ENCODE measurements at places on chromosomes 12 and 14.

DNA sequence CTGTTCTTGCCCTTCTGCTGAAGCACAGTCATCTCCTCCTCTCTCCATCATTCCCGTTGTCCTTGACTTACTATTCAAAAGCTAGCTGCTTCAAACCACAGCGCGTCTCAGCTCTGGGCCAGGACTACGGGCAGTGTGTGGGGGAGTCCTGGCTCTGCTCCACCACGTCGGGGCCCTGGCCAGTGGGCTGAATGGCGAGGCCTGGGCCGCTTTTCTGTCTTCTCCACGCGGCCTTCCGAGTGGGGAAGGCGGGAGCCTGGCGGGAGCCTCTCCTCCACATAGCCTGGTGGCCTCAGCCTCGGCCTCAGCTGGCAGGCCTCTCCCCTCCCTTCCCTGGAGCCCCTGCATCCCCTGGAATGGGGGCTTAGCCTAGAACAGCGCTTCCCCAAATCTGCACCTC lies 16.5 kb downstream of the ANKRD9 start:
- DNase-seq: no peak

- DNase-seq: no peak
Measured at GRCh38 chr12:11787933-11788849, 138.7 kb downstream of the ETV6 start.

DNA sequence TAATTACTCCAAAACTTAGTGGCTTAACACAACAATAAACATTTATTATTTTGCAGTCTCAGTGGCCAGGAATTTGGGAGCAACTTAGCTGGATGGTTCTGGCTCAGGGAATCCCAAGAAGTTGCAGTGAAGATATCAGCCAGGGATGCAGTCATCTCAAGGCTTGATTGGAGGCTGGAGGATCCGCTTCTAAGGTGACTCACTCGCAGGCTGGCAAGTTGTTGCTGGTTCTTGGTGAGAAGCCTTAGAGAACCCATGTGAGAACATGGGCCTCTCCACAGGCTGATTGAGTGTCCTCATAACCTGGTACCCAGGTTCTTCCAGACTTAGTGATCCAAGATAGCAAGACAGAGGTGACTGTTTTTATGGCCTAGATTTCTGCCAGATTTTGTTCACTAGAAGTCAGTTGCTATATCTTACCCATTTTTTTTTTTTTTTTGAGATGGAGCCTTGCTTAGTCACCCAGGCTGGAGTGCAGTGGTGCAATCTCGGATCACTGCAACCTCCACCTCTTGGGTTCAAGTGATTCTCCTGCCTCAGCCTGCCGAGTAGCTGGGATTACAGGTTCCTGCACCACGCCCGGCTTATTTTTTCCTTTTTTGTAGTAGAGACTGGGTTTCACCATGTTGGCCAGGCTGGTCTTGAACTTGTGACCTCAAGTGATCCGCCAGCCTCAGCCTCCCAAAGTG lies 32.5 kb downstream of the BRMS1L start:
- no peak for DNase-seq

DNA sequence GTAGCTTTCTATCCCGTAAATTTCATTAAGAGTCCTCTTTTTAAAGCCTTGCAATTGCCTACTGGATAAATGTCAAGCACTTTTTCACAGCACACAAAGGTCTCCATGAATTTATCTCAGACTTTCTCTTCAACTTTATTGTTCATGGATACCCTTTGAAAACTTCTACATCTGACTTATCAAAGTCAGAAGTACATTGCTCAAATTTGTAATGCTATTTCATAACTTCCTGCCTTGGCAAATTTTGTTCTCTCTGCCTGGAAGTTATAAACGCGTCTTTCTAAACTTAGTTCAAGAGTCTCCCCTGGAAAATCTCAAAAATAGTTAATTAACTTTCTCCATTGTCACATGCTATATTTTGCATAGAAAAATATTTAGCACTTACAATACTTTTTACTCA lies 55.9 kb upstream of the RERGL start:
- DNase-seq: no peak

DNA sequence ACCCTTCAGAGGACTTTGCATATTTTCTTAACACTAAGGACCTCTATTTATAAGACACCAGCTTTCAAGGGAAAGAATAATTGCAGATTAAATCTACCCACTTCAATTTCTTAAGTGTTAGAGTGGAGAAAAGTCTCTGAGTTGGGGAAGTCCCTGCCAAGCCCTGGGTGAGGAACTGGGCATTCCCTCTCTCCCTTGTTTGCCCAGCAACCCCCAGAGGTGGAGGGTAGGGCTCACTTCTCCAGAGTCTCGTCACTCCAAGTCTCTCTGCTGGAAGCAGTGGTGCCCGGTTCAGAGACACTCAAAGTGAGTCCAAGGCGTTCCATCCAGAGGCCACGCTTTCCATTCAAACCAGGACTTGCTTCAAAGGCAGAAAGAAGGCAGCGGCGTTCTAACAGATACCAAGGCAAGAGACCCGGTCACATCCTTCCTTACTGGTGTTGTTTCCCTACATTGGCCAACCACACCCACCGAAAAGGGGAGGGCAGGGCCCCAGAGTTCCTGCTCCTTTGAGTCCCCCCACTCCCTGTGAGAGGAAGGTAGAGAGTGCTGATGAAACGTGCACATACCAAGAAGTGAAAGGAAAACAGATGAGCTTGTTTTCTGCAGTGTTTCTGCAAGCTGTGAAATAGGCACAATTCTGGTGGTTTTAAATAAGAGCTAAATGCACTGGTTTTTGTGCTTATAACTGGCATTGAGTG lies 6.1 kb upstream of the BDKRB2 start:
- DNase-seq: no peak

GRCh38 chr12:120183211-120183631 lies 11.3 kb downstream of the GCN1 start:
- DNase-seq: no peak

DNA sequence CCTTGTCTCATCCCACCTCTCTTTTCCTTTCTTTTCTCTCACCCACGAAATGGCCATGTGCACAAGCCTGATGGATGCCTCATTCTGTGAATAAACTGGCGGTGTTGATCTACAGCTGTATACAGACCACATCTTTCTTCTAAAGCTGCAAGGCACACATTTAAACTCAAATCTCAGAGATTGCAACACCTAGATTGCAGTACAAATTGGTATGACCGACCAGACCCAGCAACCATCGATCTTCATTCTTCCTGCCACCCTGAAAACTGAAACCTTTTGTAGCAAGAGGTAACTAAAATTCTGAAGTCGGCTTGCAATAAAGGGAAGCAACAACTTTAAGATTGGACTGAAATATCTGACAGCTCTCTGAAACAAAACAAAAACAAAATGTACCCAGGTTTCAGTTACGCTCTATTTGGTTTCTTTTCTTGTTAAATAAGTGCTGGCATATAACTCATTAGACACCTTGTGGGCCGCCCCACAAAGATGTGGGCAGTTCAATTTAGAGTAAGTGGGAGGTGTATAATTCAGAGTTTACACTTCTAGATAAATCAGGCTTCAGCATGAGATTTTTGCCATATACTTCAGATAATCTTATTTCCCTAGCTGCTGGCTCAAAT lies 390.0 kb upstream of the NOVA1 start:
- no peak for DNase-seq

GRCh38 chr14:50191499-50191898 lies 39.9 kb downstream of the SOS2 start:
- no peak for DNase-seq

GRCh38 chr12:64007853-64008252 lies 163.4 kb downstream of the SRGAP1 start:
- no peak for DNase-seq

- DNase-seq: peak; percentile 22
Measured at GRCh38 chr12:112496496-112496895, 77.7 kb downstream of the PTPN11 start.

GRCh38 chr14:20726531-20726930 lies 19.2 kb upstream of the EDDM3A start:
- no peak for DNase-seq

- DNase-seq: no peak
Measured at GRCh38 chr14:34364201-34364600, 97.8 kb downstream of the SPTSSA start.

GRCh38 chr12:2503762-2504161 lies 291.0 kb upstream of the FKBP4 start:
- no peak for DNase-seq

DNA sequence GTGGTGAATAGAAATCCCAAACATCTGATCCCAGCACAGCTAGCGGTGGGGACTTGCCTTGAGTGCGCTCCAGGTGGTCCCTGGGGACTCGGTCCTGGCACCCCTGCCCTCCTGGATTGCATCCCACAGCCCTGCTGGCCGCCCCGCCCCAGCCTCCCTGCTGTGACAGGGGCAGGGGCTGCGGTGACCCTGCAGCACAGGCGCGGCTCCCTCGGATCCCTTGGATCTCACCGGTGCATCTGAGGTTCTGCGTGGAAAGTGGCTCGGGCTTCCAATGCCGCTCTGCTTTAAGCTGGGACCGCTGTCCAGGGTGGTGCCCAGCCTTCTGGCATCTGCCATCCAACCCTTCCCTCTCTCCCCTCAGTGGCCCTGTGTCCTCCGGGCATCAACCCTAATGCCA lies 16.0 kb downstream of the ANKRD9 start:
- no peak for DNase-seq

GRCh38 chr12:87015352-87015751 lies 759.2 kb upstream of the MGAT4C start:
- no peak for DNase-seq

DNA sequence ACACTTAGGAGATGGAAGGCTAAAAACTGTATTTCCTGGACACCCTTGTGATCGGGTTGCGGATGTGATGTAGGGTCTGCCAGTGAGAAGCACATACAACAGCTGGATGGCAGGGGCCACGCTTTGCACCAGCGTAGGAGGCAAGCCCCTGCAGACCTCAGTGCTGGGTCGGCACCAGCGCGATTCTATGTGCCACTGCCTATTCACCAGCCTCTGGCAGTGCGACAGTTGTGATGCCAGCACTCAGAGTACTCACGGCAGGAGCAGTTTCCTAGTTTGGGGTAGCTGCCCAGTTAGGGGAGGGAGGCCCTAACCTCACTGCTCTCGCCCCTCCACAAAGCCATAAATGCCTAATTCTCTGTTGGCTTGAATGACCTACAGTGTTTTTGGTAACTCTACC lies 31.6 kb downstream of the SPTLC2 start:
- DNase-seq: no peak

- no peak for DNase-seq
Measured at GRCh38 chr14:68730811-68731425, 61.9 kb downstream of the ZFP36L1 start.

DNA sequence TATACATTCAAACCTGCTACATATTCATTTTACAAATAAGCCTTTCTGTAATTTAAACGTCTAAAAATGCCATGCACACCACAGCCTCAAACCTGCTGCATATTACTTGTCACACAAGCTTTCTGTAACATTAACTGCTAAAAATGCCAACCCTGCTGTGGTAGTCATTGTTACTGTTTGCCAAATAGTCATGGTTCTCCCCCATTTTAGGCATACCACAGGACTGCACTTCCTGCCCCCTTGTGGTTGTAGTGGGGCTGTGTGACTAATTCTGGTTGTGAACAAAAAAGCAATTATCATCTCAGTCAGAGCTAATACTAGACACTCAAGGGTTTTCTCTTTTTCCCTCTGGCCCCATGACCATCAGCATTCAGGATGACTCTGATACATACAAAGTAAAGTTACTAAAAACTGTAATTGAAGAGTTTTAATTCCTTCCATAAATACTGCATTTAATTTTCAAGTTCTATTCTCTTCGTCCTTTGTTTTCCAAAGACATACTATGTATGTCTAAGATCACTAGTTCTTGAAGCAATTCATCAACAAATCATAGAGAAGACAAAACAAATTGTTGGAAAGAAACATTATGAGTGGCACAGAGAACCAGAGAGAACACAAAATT lies 5.7 kb upstream of the SLC35F4 start:
- DNase-seq: peak; percentile 25

- no peak for DNase-seq
Measured at GRCh38 chr12:119624966-119625365, 31.4 kb downstream of the TMEM233 start.

GRCh38 chr12:116631619-116632018 lies 72.4 kb downstream of the MAP1LC3B2 start:
- DNase-seq: no peak

DNA sequence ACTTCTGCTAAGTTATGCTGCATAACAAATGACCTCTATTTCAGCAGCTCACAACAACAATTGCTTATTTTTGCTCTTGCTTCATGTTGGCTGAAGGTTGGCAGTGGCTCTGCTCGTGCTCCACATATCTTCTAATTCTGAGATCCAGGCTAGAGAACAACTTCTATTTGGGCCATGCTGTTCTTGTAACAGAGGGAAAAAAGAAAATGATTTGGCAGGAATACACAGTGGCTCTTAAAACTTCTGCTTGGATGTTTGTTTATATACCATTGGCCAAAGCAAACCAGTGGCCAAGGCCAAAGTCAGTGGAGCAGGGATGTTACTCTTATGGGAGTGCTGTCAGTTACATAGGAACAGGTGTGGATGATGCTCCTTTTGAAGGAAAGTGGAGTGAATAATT lies 32.1 kb downstream of the GPHN start:
- DNase-seq: no peak

DNA sequence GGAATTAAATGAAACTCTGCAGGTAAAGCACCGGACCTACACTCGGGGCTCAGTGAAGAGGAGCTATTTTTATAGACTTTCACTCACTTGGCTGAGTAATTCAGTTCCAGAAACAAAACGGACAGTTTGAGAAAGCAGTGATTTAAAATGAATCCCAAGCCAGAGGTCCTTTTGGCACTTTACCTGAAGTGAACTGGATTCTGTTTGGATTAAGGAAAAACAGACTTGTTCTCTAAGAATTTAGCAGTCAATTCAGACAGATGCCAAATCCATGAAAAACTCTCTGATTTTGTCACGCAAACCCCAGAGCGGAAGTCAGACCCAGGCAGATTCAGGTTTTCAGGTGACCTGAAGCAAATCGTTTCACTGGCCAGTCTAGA lies 4.9 kb upstream of the VASH1 start:
- DNase-seq: no peak

DNA sequence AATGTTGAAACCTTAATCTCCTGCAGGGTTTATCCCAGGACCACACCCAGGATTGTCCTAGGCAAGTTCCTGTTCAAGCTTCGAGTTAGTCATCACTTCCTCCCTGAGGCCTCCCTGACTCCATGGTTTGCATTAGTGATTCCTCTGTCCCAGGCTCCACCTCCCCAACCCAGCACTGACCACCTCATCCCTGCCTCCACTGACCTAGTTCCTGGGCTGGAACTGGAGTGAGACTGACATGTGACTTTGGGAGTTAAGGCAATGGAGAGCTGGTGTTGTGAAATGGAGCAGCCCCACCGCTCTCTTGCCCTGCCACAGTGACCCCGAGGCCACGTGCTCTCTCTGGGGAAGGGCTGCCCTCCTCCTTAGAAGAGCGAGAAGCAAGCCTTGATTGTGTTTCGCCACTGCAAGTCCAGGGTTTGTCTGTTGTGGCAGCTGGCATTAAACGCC lies 15.8 kb upstream of the DTX1 start:
- DNase-seq: no peak

- DNase-seq: no peak
Measured at GRCh38 chr12:89350260-89350629, 2.1 kb downstream of the DUSP6 start.

GRCh38 chr14:24664366-24664765 lies 30.4 kb upstream of the GZMB start:
- DNase-seq: no peak
